ENCODE measurements at places on chromosomes 5 and 9.

GRCh38 chr9:126799034-126799433, 5.8 kb upstream of the ZBTB43 start:
- no peak for DNase-seq

DNA sequence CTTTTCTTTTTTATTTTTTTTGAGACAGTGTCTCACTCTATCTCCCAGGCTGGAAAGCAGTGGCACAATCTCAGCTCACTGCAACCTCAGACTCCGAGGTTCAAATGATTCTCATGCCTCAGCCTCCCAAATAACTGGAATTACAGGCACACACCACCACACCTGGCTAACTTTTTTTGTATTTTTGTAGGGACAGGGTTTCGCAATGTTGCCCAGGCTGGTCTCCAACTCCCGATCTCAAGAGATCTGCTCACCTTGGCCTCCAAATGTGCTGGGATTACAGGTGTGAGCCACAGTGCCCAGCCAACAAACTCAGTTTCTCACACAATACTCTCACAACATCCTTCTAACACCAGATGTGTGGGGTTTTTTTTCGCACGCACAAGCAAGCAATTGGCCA, 22.1 kb downstream of the AFF4 start:
- DNase-seq: no peak

DNA sequence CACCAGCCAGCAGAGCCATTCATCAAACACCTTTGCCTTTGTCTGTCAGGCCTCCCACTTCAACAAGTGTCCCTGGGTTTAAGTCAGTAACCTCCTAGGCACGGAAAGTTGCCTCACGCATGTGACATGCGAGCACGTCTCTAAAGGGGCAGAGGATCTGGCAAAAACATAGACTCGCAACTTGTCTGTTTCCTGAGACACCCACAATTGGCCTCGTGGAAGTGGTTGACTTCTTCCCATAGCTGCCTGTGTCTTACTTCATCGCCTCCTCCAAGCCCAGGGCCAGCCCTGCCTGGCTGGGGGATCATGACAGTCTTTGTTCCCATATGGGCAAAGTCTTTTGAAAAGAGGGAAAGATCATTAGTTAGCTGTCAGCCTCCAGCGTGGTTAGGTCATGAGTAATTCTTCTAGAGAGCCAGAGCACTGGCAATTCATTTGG, 35.5 kb upstream of the GLRX start:
- no peak for DNase-seq

DNA sequence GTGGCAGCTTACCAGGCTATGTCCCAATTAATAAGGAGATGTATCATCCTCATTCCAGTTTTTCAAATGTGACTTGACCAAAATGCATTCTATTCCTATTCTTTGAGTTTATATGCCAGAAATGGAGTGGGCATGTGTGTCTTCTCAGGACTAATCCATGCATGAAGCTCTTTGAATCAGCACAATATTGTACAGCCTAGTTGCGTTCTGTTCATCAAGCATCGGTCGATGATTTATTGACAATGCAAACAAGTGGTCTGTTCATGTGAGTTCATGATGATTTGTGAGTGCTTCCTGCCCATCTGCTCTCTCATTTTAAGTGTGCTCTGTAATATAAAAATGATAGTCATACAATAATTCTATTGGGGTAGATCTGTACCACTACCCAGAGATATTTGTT, 48.3 kb downstream of the PALM2AKAP2 start:
- DNase-seq: no peak

- no peak for DNase-seq
Observed at GRCh38 chr9:90613502-90613901, 29.1 kb downstream of the DIRAS2 start.

DNA sequence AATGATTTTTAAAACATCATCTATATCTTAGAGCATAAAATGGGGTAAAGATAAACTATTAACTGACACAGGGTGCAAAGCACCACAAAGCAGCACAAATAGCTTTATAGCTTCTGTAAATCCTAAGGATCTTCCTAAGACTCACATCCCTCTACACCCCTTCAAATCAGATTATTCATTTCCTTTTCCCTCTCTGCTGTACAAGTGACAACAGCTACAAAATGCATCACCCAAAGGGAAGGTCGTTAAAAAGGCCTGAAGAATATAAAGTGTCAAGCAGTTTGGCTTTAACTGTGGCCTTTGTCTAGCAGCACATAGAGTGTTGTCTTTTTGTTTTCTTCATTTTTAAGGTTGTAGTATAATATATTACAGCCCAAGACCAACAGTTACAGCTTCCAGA, 422.1 kb downstream of the PDE4D start:
- no peak for DNase-seq

DNA sequence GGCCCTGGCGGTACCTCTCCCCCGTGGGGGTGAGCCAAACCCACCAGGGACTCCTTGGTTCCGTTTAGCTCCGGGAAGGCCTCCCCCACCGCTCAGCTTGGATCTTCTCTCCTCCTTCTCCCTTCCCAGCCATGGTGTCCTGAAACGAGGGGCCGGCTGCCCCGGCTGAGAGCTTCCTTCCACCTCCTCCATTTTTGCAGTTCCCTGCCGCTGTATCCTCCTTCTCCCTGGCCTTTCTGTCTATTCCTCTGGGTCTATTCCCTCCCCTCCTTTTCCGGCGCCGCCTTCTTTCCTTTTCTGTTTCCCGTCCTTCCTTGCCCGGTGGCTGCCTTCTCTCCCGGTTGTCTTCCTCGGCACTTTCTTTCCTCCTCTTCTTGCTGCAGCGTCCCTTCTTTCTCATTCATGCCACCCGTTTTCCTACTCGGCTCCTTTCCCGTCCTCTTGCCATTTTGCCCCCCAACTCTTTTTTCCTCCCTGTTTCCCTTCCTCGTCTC, 110.4 kb downstream of the LIFR start:
- no peak for DNase-seq

DNA sequence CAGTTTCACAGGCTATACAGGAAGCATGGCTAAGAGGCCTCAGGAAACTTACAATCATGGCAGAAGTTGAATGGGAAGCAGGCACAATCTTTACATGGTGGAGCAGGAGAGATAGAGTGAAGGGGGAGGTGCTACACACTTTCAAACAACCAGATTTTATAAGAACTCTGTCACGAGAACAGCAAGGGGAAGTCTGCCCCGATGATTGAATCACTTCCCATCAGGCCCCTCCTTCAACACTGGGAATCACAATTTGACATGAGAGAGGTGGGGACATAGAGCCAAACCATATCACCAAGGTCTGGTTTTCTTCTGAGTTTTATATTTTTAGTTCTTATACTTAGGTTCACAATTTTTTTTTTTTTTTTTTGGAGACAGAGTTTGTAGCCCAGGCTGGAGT, 16.1 kb downstream of the ZCCHC9 start:
- DNase-seq: no peak

- DNase-seq: peak; percentile 57
Observed at GRCh38 chr9:6757132-6757455, 679 bp upstream of the KDM4C start.

DNA sequence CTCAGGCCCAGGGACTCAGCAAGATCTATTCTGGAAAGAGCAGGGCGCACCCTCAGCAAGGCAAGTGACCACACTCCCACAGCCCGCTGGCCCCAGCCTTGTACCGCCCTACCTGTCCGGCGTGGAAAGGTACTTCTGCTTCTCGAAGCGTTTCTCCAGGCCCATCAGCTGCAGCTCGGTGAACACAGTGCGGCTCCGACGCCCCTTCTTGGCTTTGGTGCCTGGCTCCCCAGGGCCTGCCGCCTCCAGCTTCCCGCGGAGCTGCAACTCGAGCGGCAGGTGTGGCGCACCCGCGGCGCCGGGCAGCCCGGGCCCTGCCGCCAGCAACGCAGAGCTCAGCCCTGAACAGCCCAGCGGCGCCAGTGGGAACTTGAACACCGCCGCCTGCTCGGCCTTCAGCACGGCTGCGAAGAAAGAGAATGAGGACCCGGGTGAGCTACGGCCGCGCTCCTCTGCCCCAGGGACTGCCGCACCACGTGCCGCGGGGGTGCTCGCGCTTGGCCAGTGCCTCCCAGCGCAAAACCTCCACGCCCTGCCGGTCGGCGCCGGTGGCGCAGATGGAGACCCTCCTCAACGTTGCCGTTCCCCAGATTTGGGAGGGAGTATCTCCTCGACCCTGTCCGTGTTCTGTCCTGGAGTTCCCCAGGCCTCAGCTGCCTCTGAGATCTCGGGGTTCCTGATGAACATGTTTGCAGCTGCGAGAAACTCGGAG, 2.2 kb downstream of the BARX1 start:
- no peak for DNase-seq

DNA sequence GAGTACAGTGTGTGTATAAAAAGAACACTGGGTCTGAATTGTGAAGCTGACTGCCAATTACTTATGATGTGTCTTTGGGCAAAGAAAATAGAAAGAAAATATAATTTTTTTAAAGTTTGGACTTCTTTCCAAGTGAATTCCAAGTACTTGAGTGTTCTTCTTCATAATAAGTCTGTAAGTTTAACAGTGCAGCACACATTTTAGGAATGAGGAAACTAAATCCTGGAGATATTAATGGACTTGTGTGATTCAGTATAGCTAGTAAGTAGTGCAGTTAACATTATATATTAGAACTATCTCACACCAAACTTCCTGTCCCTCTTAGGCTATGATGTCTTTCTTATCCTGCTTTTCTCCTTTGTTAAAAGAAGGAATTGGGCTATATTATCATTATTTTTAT, 1953.8 kb downstream of the MAT2B start:
- DNase-seq: no peak

DNA sequence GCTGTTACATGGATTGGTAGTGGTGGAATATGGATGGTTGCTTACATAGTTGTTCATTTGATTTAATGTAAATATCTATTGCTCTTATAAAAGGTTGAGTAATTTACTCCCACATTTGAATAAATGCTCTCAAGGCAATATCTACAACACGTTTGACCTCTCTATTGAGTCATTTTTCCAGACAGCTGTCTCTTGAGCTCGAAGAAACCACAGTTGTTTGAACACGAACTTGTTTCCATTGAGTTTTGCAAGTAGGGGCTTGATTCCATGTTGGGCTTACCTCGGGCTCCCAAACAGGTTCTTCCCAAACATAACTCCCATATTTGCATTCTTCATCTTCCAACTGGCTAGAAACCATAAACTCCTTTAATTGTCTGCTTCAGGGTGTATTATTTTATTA, 115.0 kb upstream of the HMHB1 start:
- no peak for DNase-seq

DNA sequence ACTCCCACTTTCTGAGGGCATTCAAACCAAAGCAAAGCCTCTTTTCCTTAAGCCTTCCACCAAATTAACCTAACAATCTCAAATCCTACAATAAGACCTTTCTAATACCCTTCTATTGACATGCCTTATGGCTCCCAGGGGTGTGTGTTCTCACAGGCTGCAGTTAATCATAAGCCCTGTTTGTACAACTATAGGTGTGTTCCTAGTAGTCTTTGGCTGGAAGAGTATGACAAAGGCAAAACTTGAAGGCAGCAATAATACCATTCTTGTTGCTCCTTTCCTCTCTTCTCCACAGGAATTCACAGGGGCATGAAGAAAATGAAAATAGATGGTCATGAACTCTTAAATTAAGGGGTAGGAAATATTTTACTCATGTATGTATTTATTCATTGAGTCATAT, 10.9 kb upstream of the FBXO38 start:
- no peak for DNase-seq

DNA sequence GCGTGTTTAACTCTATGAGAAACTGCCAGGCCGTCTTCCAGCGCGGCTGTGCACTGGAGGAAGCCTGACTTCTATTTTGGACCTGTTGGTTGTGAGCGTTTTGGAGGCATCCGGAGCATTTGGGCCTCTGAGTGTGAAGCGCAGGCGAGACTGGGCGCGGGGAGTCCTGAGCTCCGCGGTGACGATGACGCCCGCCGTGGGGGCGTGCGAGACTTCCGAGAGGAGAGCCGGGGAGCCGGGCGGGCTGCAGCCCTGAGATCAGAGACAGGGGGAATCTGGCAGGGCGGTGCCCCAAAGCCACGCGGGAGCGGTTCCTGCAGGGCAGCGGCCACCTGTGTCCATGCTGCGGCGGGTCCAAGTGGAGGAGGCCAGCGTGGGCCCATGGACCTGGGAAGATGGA, 47.4 kb downstream of the NTNG2 start:
- DNase-seq: no peak

- DNase-seq: no peak
Observed at GRCh38 chr5:58946230-58946629, 363.4 kb downstream of the RAB3C start.

DNA sequence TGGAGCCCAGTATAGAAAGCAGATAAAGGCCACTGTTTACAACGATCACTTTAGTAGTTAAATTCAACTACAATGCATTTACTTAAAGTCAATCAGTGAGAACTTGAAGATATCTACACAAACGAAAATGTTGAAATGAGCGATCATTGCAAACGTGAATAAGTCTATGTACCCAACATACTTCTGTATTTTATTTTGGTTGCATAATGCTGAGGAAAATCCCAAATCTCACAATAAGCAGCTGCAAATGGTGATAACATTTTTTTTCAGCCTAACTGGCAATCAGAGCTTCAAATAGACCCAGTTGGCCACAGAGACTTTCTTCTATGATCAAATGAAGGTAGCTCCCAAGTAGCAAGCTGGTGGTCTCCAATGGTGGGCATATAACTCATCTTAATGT, 32.1 kb downstream of the PDGFRB start:
- no peak for DNase-seq

DNA sequence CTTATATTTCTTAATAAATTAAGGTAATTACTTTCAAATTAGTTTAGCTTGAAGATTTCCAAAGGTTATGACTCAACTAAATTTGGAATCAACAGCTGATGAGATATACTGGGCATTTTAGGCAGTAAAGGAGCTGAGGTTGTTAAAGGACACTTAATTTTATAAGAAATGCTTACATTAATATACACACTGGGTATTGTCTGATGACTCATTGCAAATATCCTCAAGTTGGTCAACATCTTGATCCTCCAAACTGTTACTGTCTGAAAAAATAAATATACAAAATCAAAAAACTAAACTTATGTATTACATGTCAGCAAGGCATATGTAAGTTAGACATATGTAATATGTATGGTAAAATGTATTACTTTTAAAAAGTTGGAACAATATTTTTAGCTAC, 3.4 kb downstream of the GFM2 start:
- DNase-seq: no peak

- no peak for DNase-seq
Observed at GRCh38 chr5:157384971-157385709, 74.9 kb upstream of the NIPAL4 start.

GRCh38 chr5:59819806-59820205, 73.7 kb downstream of the PDE4D start:
- no peak for DNase-seq

DNA sequence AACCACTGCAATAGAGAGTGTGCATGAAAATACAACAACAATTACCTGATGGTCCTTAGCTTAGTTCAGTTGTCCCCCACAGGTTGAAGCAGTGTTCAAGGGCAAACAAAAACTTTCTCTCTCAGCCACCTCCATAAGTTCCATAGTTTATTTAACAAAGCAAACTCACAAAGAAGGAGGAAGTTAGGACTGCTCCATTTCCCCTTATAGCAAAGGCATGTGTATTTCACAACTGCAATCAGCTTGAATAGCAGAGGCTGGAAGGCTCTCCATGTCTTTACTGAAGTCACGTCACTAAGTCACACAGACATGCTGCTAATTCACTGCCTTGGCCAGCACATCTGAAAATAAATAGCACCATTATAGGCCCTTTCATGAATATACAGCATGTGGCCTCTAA, 43.3 kb downstream of the DOCK8 start:
- DNase-seq: no peak

GRCh38 chr5:35031276-35031675, 16.5 kb downstream of the AGXT2 start:
- no peak for DNase-seq

GRCh38 chr5:19837536-19838174, 150.3 kb downstream of the CDH18 start:
- DNase-seq: no peak

GRCh38 chr9:94108584-94108983, 24.3 kb downstream of the PTPDC1 start:
- DNase-seq: no peak

- no peak for DNase-seq
Observed at GRCh38 chr9:1051584-1052275, 1.6 kb downstream of the DMRT2 start.
